ENCODE measurements at places on chromosomes 6 and 20.

- DNase-seq: no peak
Observed at GRCh38 chr6:113457198-113457597, 399.9 kb upstream of the MARCKS start.

GRCh38 chr20:3107464-3108025 lies 23.0 kb upstream of the AVP start:
- DNase-seq: no peak

DNA sequence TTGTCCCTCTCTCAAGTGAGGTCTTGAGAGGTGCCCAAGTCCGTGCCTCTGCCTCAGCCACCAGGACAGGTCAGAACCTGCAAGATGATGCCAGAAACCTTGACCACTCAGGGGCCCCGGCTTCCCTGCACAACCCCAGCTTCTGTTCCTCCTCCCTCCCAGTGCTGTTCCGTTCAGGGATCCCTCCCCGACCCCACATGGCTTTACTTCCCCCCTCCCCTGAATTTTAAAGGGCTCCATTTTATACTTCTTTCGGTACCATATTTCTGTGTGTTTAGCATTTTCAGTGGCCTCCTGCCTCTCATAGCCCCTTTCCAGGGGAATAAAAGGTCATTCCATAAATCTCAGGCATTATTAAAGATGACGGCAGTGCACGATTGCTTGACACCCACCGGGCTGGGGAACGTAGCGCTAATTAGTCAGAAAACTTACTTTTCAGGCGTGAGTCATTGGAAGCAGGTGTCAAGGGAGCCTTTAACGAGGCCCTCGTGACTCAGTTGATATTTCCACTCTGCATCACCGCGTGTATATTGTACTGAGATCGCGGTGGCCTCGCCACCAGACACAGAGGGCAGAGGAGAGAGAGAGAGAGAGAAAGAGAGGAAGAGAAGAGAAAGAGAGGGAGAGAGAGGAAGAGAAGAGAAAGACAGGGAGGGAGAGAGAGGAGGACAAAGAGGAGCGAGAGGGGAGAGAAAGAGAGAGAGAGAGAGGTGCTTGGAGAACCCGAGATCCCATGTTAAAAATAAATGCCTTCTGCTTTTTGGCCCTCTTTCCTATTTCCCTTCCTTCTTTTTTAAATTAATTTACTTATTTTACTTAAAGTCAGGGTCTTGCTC lies 21.3 kb downstream of the KCNG1 start:
- DNase-seq: no peak

GRCh38 chr6:153449279-153449678 lies 318.2 kb upstream of the RGS17 start:
- DNase-seq: no peak

DNA sequence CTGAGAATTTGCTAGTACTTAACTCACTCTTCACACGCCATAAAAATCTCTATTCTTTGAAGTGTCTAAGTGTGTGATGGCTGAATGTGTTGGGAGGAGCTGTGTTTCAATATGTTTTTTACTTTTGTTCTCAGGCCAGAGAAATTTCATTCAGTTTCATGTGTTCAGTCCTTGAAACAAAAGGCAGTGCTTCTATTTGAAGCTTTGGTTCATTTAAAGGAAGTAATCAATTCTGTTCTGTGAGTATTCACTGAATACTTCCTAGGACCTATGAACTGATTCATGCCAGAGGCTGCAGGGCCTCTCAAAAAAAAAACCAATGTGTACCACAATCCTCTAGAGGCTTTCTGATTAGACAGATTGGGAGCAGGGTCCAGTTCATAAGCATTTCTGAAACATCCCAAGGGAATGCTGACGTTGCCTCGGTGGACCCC lies 12.4 kb upstream of the F13A1 start:
- DNase-seq: no peak

GRCh38 chr6:37745748-37746147 lies 48.1 kb upstream of the MDGA1 start:
- DNase-seq: no peak

GRCh38 chr6:90229331-90230010 lies 67.2 kb downstream of the BACH2 start:
- no peak for DNase-seq

DNA sequence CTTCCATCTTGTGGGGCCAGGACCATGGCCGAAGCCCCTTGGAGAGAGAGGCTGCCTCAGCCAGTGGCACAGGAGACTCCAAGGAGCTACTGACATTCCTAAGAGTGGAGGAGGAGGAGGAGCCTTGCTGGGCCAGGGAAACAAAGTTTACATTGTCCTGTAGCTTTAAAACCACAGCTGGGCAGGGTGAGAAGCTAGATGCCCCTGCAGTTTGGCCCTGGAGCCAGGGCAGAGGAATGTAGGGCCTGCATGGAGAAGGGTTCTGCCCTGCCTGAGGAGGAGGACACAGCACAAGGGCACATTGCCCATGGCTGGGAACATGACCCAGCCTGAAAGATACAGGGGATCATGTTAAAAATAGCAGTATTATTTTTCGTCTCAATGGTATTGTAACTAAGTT lies 37.4 kb downstream of the PLCG1 start:
- DNase-seq: no peak

- DNase-seq: peak; percentile 2
Observed at GRCh38 chr20:35992713-35993335, 24.4 kb downstream of the CNBD2 start.

DNA sequence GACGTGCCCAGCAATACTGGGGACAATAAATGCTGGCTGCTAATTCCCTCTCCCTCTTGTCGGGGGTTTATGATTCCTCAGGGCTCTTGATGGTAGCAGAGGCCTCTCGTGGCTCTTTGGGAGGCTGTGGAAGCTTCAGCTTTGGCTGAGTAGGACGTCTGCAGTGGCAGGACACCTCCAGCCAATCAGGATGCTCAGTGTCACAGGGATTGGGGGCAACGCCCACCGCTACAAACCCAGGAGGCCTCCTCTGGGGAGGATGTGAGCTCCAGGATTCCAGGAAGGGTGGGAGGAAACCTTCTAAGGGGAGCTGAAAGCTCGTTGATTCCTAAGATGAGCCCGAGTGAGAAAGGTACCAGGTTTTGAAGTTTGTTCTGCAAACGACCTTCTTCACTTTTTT lies 19.4 kb downstream of the RSPO4 start:
- DNase-seq: no peak

Data from stimulated activated CD8-positive, alpha-beta memory T cell treated with anti-CD3 and anti-CD28 coated beads, Interleukin-7, amount 100 ng/mL, for 1 hour (primary cell).